ENCODE measurements at places on chromosomes 7 and 10. TPM values are rescaled to one million over a fixed set of nuclear protein-coding genes. Genes with fewer than 3 reads are reported as not detected.

Gene FKBP9
- total RNA-seq = 109 TPM

Gene DDC
- 56.1 TPM for total RNA-seq

Gene ANKRD7
- total RNA-seq = 0.10 TPM

Gene DYNC1I1
- 2.5 TPM for total RNA-seq

Gene FAM131B
- 2.5 TPM for total RNA-seq

Gene HDAC9
- 6.7 TPM for total RNA-seq

Gene MMD2
- total RNA-seq = not detected

Gene TUBB8
- total RNA-seq = 0.80 TPM

Gene MYL10
- total RNA-seq = 0.60 TPM

Gene MYOF
- 41.8 TPM for total RNA-seq

Gene LDB3
- not detected for total RNA-seq

Gene NEBL
- total RNA-seq = 8.5 TPM

Gene SRI
- total RNA-seq = 116 TPM

Gene CYP3A4
- 43.4 TPM for total RNA-seq

Gene SLC13A1
- 0.07 TPM for total RNA-seq

Gene ALOX5
- 5.0 TPM for total RNA-seq

Gene SGCE
- total RNA-seq = 64.5 TPM

Gene HOXA7
- total RNA-seq = 0.83 TPM

Gene OR6B1
- not detected for total RNA-seq

Gene PON1
- 37.4 TPM for total RNA-seq

Gene SFXN3
- 92.4 TPM for total RNA-seq

Gene RARRES2
- 104 TPM for total RNA-seq

Gene PGAM2
- total RNA-seq = not detected

Gene UCN3
- total RNA-seq = not detected

Gene DOCK1
- total RNA-seq = 55.5 TPM

Gene UPF2
- total RNA-seq = 14.5 TPM

Gene GPAM
- 49.2 TPM for total RNA-seq

Gene MIOS
- total RNA-seq = 50.8 TPM

Gene RNF148
- total RNA-seq = 2.2 TPM

Gene SAP25
- total RNA-seq = not detected
